Upper lobe of left lung (tissue), 6 donors: ENCODE measurements at places on chromosomes 5 and 9. TPM values are rescaled to one million over a fixed set of nuclear protein-coding genes. Genes with fewer than 3 reads are reported as not detected.
A peak's percentile ranks its signal among the peaks of the same experiment; 100 is the strongest.

- peak; percentile 15 for DNase-seq
Measured at GRCh38 chr9:135046739-135047350, 40.6 kb upstream of the OLFM1 start.

- DNase-seq = no peak
Measured at GRCh38 chr9:72978744-72979143, 25.9 kb upstream of the ALDH1A1 start.

GRCh38 chr5:156825688-156826087, 24.4 kb upstream of the PPP1R2B start:
- no peak for DNase-seq

GRCh38 chr9:36396985-36397384, 3.1 kb downstream of the RNF38 start:
- DNase-seq = peak; percentile 33

- no peak for DNase-seq
Measured at GRCh38 chr5:158086856-158087255, 227.9 kb upstream of the CLINT1 start.

GRCh38 chr5:52998552-52999313, 9.6 kb downstream of the ITGA2 start:
- no peak for DNase-seq

DNA sequence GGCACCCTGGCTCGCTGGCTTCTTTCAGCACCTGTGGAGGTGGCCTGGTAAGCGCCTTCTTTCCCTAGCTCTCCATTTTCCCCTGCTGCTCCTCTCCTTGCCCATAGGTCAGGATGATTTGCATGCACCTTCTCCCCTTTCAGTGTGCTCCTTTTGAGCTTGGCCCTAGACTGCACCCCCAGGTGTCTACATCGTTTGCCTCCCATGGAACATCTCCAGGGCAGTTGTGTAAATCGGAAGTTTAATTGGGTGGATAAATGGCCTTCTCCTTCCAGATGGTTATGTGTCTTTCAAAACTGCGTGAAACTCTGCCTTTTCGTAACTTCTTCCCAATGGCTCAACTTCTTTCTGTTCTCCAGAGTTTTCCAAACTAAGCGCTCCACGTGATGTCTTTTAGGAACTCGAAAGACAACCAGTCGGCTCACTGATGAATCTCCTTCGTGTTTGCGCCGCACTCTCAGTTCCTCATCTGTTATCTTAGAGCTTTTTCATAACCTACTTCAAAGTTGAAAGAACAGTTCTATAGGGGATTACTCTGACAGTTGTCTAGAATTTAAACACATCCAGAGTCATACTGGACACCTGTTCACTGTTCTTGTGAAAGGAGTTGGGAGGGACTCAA, 1.7 kb downstream of the ADAMTS19 start:
- DNase-seq = no peak

DNA sequence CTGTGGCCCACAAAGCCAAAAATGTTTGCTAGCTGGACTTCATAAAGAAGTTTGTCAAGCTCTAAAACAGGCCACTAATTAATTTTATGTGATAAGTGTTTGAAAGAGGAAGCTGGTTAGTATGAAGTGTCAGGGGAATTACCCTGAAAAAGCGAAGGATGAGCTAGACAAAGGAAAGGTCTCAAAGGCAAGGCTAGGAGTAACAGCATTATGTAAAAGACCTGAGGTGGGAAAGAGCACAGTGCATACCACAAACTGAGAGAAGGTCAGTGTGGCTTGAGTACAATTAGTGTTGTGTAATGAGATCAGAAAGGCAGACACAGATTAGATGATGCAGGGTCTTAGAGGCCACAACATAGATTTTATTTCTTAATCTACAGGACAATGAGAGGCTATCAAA, 29.6 kb downstream of the RC3H2 start:
- DNase-seq = no peak

The ECSCR gene
- 21.3 TPM for total RNA-seq

The C5orf52 gene
- not detected for total RNA-seq

The PCDHB5 gene
- total RNA-seq = 2.8 TPM

The MOB3B gene
- 6.4 TPM for total RNA-seq

The HMCN2 gene
- 0.76 TPM for total RNA-seq
